ENCODE measurements at places on chromosomes 4 and X.

DNA sequence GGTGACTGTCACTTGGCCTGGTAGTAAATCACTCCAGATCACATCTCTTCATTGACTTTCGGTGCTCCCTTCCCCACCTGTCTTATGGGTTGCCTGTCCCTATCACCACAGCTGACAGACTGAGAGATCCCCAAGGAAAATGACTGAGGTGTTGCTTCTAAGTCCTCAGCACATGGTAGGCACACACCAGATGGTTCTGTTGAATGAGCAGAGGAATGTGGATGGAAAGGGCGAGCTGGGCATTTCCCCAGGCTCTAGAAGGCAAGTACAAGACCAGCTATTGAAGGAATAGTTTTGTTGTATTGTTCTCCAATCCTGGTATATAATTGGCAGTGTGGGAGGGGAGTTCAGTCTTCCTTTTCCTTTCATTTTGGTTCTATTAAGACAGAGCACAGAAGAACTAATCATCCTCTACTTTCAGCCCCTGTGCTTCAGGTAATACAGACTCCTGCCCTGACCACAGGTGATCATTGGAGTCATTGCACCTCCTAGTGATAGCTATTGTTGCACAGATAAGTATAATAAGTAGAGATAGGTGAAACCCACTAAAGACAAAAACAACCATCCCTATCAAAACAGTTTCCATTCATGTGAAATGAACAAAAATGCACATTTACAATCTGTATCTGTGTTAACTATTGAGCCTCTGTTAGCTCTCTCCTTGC lies 158.6 kb downstream of the TRAM1L1 start:
- DNase-seq, result no peak

DNA sequence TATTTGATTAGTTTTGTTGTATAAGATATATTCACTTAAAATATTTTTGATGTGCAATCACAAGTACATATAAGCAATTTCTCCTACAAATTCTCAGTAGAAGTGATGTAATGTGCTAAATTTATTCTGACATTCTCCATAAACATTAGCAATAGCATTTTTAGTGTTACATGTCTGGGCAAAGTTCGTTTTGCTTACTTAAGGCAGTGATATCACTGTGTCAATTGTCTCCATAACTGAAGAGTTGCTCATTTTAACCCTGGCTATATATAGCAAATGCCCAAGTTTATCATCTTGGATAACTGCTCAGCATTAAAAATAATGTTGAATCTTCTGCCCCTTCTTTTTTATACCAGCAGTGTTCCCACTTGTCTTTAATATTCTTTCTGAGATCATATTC lies 340.0 kb upstream of the NDST4 start:
- DNase-seq, result no peak

- DNase-seq, result no peak
Observed at GRCh38 chr4:84028340-84028739, 470.8 kb downstream of the NKX6-1 start.

GRCh38 chrX:86887341-86887740 lies 630.3 kb upstream of the KLHL4 start:
- DNase-seq, result no peak

DNA sequence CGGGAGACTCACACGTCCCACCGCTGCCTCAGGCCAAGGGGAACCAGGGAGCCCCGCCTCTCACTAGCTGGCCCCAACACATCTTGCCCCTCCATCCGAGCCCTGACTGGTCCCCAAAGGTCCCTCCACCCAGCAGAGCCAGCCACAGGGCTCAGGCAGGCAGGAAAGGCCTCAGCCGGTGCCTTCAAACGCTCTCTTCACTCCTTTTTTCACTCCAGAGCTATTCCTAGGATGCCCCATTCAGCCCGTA lies 1.5 kb upstream of the ARHGAP4 start:
- no peak for DNase-seq
